ENCODE measurements at places on chromosomes 2 and 18.

GRCh38 chr2:168998609-168999211, 32.4 kb downstream of the ABCB11 start:
- no peak for DNase-seq

DNA sequence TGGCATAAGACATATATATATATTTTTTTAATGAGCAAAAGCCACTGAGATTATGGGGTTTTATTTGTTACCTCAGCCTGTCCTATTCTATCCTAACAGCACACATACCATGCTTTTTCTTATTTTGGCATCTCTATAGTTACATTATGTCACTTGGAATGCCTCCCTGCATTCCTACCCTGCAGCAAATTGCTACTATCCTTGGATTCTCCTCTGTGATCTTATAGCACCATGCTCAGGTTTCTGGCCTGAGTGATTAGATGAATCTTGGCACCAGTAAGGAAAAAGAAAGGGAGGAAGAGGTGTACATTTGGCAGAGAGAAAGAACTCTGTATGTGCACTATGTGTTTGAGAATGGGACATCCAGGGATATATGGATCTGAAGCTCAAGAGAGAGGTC, 86.3 kb upstream of the PELI1 start:
- DNase-seq = no peak

GRCh38 chr18:10188971-10189810, 265.2 kb upstream of the APCDD1 start:
- no peak for DNase-seq

DNA sequence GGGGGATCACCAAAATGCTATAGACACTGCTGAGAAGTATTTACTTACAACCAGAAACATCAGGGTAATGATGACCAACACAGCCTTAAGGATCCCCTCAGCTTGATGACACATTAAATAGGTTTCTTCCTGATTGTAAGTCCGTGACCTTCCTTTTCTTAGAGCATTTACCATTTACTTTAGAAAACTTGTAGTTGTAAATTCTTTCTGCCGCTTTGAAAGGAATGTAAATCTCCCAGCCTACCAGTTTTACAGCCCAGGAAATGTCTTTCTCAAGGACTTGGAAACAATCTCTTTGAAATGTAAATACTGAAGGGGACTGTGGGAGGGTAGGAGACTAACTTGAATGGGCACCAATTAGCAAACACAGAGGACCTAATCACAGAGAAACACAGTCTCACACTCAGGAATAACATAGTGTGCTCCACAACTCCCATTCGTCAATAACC, 278.6 kb downstream of the DSC3 start:
- DNase-seq = no peak
